ENCODE measurements at places on chromosomes 16 and 17. TPM values are rescaled to one million over a fixed set of nuclear protein-coding genes. Genes with fewer than 3 reads are reported as not detected.

DNA sequence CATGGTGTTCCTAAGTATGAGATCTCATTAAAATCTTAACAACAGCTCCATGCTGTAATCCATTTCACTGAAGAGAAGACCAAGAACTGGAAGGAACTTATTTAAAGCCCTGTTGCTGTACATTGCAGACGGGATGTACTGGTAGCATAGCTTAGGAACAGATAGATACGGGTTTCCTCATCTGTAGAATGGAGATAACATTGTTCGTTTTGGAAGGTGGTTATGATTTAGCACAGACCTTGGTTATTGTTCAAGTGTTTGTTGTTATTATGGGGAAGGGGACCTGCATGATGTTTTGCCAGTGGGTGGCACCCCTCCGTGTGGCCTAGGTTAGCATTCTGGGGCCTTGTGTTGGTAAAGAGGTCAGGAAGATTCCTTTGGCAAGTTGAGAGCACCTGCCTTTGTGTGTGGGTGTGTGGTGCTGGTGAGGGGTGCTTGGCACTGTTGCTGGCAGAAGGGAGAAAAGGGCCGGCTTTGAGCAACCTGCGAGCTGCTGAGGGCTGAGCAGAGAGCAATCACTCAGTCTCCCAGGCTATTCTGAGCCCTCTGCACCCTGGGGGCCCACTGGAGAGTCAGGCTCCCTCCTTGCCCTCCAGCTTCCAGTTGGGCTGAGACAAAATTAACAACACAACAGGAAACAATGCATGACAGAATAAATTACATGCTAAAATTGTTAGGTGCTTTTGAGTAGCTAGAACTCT is 2.3 kb downstream of the TAOK2 start:
- DNase-seq: no peak

GRCh38 chr16:31532896-31533295 is 5.2 kb downstream of the AHSP start:
- DNase-seq: no peak

PRAC2 gene
- total RNA-seq: not detected

DNA sequence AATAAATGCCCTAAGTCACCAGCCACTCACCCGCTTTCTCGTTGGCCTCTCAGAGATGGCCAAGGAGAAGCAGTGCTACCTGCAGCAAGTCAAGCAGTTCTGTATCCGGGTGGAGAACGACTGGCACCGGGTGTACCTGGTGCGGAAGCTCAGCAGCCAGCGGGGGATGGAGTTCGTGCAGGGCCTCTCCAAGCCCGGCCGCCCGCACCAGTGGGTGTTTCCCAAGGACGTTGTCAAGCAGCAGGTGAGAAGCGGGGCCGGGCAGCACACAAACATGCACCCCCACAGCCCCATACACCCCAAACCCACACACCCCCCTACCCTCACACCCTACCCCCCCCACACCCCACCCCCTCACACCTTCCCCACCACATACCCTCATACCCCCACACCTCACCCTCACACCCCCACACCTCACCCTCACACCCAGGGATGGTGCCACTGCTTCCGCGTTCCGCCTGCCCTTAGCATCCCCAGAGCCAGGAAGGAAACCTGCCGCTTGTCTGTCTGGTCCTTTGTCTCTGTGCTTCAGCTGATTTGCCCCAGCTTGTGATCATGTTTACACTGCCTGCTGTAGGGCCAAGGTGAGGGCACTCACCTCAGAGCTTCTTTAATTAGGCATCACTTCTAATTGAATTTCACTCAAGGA is 41.9 kb upstream of the ENDOV start:
- no peak for DNase-seq

GRCh38 chr17:42404326-42405055 is 16.2 kb upstream of the STAT3 start:
- no peak for DNase-seq

Data from Caco-2 (cell line).